Osteoblast (primary cell): ENCODE measurements at places on chromosomes 5 and 9.

- no peaks in the 10 kb centered on the region for H3K36me3 ChIP-seq
- no peak for DNase-seq
- no peaks in the 10 kb centered on the region for H3K27me3 ChIP-seq
These were observed 89.3 kb upstream of the SV2C start for GRCh38 chr5:75993643-75994520.

DNA sequence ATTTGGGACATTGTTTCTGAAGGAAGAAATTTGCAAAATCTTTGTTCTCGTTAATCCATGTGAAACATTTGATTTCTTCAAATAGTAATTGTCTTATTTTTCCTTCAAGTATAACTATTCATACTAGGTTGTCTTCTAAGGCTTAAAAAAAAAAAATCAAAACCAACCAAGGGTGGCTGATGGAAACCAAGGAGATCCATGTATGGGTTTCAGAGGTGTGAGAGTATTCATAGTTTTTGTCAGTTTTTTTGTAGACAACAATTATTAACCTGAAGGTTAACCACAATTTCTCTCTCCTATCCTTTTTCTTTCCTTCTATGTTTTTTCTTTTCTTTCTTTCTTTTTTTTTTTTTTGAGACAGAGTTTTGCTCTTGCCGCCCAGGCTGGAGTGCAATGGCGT, 35.4 kb downstream of the KDM4C start:
- H3K27ac ChIP-seq = no peak overlapping the region
- H3K4me1 ChIP-seq = peaks cover 7% of the 10 kb centered on the region
- no peaks in the 10 kb centered on the region for H3K36me3 ChIP-seq
- H3K4me3 ChIP-seq = no peak overlapping the region

DNA sequence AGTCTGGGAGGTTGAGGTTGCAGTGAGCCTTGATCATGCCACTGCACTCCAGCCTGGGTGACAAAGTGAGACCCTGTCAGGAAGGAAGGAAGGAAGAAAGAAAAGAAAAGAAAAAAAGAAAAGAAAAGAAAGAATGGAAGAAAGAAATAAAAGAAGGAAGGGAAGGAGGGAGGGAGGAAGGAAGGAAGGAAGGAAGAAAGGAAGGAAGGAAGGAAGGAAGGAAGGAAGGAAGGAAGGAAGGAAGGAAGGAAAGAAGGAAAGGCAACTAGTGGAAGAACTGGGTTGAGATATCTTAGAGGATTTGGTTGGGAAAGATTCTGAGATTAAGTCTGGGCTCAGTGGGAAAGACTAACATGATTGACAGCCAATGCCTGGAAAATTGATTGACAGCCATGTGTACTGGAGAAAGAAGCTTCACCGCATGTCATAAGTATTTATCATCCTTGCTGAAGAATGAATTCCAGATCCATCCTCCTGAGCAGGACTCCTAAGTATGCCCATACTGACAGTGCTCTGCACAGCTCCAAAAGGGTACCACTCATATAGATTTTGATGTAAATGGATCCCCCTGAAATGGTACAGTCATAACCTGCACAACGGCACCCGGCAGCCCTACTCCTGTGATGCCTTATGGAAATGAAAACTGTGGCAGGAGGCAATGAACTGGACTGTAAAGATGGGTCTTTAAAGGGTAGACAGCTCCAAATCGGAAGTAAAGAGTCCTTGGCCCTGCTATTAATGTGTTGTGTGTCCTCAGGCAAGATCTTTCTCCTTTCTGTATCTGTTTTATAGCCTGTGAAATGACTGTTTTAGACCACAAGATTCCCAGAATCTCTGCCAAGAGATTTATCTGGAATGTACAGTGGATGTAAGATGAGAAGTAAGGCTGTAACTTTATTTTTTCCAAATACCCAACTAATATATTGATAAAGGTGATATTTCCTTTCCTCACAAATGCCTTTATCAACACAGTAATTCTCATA, 16.9 kb upstream of the ADRA1B start:
- no peak for DNase-seq
- H3K4me3 ChIP-seq = no peak overlapping the region
- peaks cover 20% of the 10 kb centered on the region for H3K4me1 ChIP-seq

GRCh38 chr5:36310138-36310537, 8.4 kb upstream of the RANBP3L start:
- H3K4me1 ChIP-seq = peaks cover 4% of the 10 kb centered on the region
- no peak for DNase-seq
- no peak overlapping the region for H3K27ac ChIP-seq
- H3K27me3 ChIP-seq = no peaks in the 10 kb centered on the region
- H3K4me3 ChIP-seq = no peak overlapping the region

DNA sequence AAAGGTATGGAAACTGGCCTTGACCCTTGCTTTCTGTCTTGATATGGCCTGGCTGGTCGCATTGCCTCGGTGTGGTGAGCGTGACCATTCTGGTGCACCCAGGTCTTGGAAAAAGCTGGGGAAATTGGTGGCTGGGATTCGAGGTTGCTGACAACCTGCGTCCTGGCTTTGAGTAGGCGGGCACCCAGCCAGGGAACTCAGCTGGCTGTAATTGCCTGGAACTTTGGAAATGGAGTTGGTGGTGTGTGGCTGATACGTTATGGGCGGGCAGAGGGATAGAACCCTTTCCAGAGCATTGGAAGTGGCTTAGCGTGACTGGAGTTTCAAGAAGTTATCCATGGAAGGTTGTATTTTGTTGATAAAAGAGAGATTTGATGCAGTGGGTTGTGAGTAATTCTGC, 35.2 kb downstream of the KCNMB1 start:
- H3K27ac ChIP-seq = no peak overlapping the region
- no peak for DNase-seq
- H3K4me3 ChIP-seq = no peak overlapping the region

- no peaks in the 10 kb centered on the region for H3K27me3 ChIP-seq
- H3K36me3 ChIP-seq = no peaks in the 10 kb centered on the region
- no peak overlapping the region for H3K27ac ChIP-seq
- H3K4me3 ChIP-seq = no peak overlapping the region
- no peak for DNase-seq
These were observed 995.0 kb downstream of the EFNA5 start for GRCh38 chr5:106675687-106676086.
